ENCODE measurements at places on chromosomes 2 and 18. TPM values are rescaled to one million over a fixed set of nuclear protein-coding genes. Genes with fewer than 3 reads are reported as not detected.

DNA sequence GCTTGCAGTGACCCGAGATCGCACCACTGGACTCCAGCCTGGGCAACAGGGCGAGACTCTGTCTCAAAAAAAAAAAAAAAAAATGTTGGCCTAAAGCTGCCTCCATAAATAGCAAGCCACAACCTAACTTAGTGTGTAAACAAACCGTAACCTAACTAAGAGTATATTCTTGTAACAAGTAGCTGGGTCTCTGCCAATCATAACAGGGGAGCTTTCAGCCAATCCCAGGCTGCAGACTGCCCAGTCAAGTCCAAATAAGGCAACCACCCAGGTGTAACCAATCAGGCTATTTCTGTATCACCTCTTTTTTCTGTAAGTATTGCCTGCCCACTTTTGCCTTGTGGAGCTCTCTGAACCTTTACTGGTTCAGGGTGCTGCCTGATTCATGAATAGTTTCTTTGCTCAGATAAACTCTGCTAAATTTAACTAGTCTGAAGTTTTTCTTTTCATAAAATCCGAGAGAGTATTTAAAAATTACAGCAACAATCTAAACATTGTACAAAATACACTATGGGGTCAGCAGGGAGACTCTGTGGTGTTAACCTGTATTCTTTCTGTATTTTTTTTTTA, 4.5 kb downstream of the PSTPIP2 start:
- DNase-seq, result no peak

DNA sequence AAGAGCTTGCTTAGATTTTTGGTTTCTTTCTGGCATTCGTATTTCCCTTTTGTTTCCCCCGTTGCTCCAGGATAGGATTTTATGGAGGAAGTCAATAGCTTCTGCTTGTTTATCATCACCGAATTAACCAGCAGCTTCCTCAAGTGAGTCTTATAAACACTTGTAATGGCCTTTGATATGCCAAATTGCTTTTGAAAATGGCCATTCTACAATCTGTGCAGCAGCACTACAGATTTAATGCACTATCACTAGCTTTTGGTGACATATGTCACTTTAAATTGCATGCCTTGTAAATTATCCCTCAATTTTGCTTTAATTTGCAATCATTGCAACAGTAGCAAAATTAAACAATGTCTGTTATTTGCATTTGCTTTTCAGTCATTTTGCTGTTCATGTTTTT, 774.7 kb downstream of the METTL4 start:
- no peak for DNase-seq

GRCh38 chr2:242029422-242030225, 160.1 kb downstream of the RTP5 start:
- DNase-seq, result no peak

DNA sequence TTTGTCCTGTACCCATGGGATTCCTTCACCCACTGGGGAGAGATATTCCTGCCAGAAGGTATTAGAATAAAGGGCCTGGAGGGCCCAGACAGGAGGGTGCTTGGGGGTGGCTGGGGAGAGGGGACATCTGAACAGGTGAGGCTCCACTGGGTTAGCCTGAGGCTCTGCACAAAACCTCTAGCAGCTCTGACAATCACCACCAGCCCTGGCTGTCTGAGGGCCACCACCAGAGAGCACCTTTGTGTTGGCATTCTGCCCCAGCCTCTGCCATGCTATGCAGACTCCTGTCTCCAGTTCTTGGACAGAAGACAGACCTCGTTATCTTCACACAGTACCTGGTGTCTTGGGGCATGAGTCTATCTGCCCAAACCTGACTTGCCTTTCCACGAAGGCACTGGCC, 25.3 kb downstream of the SLC16A14 start:
- DNase-seq, result no peak

- DNase-seq, result no peak
Observed at GRCh38 chr2:181948227-181948626, 37.4 kb upstream of the PPP1R1C start.

- DNase-seq, result no peak
Observed at GRCh38 chr2:239818531-239819011, 206.6 kb downstream of the NDUFA10 start.

GCG gene
- not detected for polyA plus RNA-seq

- no peak for DNase-seq
Observed at GRCh38 chr18:46719388-46719787, 37.5 kb downstream of the ST8SIA5 start.

GRCh38 chr18:79210002-79210910, 141.1 kb downstream of the ATP9B start:
- no peak for DNase-seq

GRCh38 chr2:230668184-230668938, 44.3 kb upstream of the CAB39 start:
- peak; percentile 68 for DNase-seq

- DNase-seq, result no peak
Observed at GRCh38 chr2:144322379-144322778, 197.5 kb downstream of the ZEB2 start.

DNA sequence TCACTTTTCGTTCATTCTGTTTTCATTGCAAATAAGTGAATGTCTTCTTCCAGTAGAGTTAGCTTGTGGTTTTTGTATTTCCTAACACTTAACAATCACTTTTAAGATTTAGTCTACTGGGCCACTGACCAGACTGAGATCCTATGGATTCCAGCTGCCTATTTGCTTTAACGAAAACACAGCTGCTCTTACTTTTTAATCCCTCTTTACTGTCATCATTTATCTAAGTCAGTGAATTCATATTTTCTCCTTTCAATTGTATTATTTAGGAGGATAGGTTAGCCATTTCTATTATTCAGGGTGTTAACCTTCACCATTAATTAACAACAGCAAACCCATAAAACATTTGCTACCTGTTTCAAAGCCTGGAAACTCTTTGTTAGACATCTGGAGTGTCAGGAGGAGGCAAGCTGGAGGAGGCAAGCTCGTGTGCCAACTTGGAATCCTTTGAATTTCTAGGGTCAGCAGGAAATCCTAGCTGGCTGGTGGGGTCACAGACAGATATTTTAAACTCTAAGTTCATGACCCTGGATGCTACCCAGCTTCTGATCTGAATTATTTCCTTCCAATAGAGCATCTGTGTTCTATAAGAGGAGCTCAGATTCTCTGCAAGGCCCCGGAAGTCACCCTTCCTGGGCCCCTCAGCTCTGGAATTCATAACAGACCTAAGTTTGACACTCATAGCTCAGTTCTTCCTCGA, 385.3 kb downstream of the RBM43 start:
- no peak for DNase-seq

SLC5A7 gene
- polyA plus RNA-seq, result 0.09 TPM

CYP27C1 gene
- polyA plus RNA-seq, result 0.20 TPM

DNA sequence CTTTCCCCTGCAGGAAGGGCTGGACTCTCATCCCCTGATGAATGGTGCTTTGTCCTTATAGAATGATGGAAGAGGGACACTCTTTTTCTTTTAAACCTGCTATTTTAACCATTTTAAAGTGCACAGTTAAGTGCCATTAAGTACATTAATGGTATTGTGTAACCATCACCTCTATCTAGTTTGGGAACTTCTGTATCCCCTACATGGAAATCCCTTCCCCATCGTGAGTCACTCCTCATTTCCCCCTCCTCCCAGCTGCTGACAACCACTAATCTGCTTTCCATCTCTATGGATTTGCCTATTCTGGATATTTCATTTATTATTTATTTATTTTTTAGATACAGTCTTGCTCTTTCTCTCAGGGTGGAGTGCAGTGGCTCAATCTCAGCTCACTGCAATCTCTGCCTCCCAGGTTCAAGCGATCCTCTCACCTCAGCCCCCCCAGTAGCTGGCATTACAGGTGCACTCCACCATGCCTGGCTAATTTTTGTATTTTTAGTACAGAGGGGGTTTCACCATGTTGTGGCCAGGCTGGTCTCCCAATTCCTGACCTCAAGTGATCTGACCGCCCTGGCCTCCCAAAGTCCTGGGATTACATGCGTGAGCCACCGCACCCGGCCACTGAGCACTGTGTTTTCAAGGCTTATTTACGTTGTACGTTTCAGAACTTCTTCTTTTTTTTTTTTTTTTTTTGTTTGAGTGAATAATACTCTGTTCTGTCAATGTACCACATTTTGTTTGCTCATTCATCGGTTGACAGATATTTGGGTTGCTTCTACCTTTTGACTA, 15.8 kb downstream of the DGKD start:
- no peak for DNase-seq

SPATA3 gene
- not detected for polyA plus RNA-seq

DNA sequence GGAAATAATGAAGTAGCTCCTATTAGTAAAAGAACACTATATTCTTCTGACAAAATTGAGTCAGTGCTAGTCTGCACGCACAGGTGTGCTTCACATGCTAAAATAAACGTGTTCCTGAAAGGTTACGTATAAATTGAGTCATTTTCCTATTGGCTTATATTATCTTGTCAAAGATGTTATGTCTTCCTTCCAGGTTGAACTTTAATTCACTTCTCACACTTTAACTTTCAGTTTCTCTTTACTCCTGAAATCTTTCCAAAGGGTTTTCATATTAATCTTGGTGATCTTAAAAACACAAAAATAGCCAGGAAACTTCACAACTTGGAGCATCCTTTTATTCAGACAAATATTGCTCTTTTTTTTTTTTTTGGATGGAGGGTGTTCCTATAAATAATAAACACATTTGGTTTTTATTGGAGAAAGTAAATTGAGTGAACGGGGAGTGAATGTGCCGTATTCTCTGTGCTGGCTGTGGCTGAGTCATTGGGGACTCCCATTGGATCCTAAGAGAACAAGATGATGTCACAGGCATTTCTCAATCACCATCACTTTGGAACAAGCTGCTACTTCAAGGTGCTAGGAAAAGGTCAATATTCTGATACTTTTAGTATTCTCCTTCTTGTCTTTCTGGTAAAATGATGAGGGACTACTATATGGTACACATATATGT, 150.2 kb upstream of the SPATS2L start:
- DNase-seq, result no peak

DNA sequence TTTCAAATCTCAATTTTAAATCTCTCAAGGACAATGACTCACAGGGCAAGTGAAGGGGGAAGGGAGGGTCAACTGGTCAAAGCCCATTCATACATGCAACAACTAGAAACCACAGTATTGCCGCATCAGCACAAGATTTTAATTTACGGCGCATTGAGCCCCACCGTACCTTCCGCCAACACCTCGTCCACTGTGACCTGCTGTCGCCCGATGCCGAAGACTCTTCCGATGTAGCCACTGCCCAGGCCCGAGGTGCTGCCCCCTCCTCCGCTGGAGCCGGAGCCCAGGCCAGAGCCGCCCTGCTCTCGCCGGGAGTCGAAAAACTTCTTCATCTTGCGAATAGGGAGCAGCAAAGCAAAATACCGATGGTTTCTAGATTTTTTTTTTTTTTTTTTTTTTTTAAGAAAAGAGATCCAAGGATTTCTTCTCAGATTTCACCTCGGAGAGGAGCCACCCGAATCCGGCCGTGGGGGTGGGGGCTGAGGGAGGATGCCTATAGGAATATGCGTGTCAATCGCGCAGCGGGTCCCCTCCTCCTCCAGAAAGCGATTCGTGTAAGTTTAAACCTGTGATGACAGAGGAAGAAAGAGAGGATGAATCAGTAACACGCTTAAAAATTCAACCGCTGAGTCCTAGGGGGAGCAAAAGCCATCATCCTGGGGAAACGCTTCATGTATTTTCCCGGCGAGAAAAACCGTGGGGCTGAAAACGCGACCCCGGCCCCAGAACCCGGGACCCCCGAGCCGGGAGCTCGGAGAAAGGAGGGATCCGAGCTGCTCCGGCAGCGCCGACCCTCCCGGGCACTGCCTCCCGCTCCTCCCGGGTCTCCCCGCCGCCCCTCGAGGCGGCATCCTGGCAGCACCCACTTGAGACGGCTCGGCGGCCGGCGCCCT, 584 bp downstream of the AAK1 start:
- peak; percentile 78 for DNase-seq

KLHL30 gene
- 15.9 TPM for polyA plus RNA-seq

DNA sequence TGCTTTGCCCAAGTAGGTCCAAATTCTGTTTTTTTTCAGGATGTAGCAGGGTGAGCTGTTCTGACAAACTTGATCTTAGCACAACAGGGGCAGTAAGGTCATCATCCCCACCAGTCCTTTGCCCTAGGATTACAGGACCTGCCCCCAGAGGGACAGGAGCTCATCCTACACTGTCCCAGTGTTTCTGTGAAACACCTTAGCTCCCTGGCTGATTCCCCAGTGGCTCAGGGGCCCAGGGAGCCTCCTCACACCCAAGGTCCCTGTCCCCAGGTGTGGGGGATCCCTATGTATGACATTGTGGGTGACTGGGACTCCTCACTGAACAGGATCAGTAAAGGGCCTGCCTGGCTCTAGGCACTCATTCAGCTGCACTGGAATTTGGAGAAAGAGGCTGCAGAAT, 191.2 kb downstream of the ANKRD30B start:
- no peak for DNase-seq

DNA sequence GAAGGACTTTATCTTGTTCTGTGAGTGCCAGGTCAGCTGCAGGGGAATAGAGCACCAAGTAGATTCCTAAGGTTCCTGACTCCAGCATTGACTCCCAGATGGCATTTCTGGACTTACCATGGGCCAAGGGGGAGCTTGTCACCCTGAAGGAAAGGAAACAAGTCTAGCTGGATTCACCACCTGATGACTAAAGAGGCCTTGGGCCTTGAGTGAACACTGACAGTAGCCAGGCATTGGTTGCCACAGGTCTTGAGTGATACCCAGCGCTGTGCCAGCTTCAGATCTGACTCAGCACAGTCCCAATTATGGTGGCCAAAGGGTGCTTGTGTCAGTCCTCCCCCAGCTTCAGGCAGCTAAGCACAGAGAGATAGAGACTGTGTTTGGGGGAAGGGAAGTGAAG, 40.1 kb upstream of the CAPN13 start:
- no peak for DNase-seq

DYNAP gene
- polyA plus RNA-seq, result not detected

CLASP1 gene
- 19.1 TPM for polyA plus RNA-seq

WNT10A gene
- polyA plus RNA-seq, result not detected

DNA sequence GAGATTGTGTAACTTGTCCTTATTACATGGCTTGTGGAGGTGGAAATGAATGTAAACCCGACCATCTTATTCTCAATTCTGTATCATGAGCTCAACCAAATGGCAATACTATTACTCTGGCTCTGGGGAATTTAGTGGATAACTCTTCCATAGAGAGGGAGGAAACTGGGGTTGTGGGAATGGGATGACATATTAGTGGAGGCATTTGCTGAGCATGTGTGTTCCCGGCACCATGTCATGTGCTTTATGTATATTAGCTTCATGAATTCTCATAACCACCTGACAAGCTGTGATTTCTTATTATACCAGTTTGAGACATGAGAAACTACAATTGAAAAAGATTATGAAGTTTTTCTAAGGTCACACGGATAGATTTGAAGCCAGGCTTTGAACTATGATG, 112.8 kb upstream of the TMEFF2 start:
- DNase-seq, result no peak

REG1B gene
- 0.20 TPM for polyA plus RNA-seq

- no peak for DNase-seq
Observed at GRCh38 chr2:158464426-158465281, 7.9 kb downstream of the PKP4 start.

EPC2 gene
- 9.9 TPM for polyA plus RNA-seq

DNA sequence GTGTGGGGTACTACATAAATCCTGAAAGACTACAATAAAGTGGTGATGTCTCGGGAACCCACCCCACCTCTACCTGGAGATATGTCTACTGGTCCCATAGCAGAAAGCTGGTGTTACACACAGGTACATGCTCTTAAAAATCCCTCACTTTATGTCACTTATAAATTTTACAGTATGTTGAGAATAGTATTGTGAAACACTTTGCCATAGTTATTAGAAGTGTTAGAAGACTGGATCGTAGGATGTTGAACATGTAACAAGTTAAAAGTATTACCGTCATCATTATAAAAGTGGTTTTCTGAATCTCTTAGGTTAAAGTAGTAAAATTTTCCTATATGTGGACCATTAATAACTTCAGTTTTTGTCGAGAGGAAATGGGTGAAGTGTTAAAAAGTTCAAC, 48.6 kb downstream of the SPOPL start:
- DNase-seq, result no peak

TRIP12 gene
- 24.5 TPM for polyA plus RNA-seq

CHAC2 gene
- polyA plus RNA-seq, result 3.8 TPM
